ENCODE measurements at places on chromosomes 3 and 15. TPM values are rescaled to one million over a fixed set of nuclear protein-coding genes. Genes with fewer than 3 reads are reported as not detected.

- no peak for DNase-seq
Measured at GRCh38 chr3:151563305-151563704, 102.4 kb upstream of the IGSF10 start.

GRCh38 chr3:65678516-65678915 lies 360.2 kb downstream of the MAGI1 start:
- no peak for DNase-seq

DNA sequence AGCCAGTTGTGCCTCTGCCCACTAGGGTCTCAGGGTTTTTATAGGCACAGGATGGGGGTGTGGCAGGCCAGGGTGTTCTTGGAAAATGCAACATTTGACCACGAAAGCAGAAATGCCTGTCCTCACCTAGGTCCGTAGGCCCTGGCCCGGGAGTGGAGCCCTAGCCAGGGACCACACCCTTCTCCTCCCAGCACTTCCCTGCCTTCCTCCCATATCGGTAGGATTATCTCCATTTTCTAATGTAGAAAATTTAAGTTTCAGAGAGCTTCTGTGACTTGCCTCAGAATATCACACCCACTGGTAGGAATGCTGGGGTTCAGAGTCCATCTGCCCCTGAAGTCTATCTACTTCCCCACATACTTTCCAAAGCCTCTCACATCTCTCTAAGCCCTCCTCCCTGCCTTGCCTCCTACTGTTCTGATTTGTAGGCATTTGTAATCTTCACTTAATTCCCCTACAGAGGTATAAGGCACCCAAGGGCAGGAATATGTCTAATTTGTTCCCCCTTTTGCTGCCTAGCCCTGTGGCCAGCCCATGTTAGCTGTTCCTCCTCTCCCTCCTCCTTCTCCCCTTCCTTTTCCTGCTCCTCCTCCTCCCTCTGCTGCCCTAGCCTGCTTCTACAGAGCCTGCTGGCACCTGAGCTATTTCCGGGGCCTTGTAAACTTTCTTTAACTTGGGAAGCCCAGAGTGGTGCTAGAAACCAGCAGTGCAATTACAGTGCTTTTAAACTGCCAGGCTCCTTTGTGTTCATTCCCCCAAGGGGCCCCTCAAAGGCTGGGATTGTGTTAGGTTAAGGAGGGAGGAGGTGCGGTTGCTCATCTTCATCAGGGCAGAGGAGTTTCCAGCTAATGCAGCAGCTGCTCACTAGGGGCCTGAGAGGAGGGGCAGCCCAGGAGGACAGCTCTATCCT lies 71.1 kb downstream of the MRPL46 start:
- DNase-seq = no peak

DNA sequence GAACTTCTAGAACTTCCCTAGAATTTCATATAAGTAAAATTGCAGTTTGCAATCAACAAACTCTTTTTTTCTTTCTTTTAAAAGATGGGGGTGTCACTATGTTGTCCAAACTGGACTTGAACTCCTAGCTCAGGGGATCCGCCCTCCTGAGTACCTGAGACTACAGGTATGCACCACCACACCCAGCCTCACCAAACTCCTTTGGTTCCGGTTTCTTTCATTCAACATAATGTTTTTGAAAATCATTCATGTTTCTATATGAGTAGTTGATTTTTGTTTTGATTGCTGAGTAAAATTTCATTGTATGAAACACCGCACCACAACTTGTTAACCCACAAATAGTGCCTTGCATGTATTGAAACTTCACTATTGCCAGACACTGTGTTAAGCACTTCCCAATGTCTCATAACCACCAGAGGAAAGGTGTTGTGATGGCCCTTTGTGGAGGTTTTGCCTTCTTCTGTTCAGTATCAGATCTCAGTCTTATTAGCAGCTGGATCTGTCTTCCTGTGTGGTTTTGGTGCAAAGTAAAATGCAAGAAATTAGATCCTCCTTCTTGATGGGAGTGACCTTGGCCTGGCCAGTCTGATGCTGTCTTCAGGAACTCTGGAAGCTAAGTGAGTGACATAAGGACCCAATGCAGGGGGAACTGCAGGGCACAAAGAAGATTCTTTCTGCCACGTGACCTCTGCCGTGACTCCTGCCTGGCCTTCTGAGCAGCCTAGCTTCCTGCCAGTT lies 78.8 kb upstream of the UBE2E1 start:
- DNase-seq = no peak

GRCh38 chr15:57698243-57698642 lies 8.3 kb upstream of the POLR2M start:
- no peak for DNase-seq

DNA sequence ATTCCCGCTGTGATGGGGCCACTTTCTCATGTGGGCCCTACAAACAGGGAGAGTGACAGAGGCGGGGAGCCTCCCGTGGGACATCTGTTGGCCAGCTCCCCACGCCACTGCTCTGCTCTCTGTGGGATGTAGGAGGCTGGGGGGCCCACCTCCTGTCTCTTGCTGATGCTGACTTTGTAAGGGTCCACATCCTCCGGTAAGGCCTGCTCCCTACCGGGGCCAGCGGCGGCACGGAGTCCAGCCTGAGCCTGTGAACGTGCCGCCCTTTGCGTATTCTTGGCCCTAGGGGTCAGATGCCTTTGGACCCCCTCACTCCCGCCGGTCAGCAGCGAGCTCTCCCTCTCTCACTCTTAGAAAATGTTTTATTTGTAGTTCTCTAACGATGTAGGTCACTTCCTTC lies 153.2 kb downstream of the LRRC28 start:
- no peak for DNase-seq

GRCh38 chr3:45056608-45057301 lies 30.7 kb downstream of the CLEC3B start:
- no peak for DNase-seq

DNA sequence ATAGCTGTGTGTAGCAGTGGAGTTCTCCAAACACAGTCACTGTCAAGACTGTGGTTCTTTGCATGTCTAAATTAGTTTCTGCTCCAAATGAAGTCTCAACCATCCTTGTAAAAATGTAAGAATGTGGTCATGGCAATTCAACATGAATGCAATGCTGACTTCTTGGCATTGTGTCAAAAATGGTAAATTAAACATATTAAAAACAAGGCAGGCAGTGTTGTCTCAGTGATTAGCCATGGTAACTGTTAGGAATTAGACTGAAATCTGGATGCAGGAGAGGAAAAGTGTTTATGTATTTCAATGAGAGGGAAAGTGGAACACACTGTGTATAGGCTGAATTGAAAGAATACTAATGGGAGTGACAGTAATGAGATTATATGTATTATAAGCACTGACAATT lies 597.2 kb downstream of the EDEM1 start:
- DNase-seq = no peak

DNA sequence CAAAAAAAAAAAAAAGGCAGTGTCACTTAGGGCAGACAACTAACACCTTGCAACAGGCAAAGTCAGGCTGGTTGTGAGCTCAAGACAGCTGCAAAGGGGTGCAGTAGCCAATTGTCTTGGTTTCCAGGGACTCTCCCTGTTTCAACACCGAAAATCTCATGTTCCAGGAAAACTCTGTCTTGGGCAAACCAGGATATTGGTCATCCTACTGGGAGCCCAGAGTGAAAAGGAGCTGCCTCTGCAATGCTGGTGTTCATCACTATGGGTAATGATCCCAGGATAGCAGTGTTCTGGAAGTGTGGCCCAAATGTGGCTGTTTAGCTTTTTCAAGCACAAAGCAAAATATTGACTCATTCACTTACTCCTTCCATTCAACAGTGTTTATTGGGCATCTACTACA lies 82.6 kb downstream of the ARHGAP31 start:
- DNase-seq = no peak

Gene SPTBN5
- 1.9 TPM for total RNA-seq

Gene CCR3
- total RNA-seq = 0.29 TPM

Gene ASB14
- not detected for total RNA-seq

Gene GOLGA6A
- total RNA-seq = not detected

Gene ACSBG1
- not detected for total RNA-seq

Gene CASR
- not detected for total RNA-seq

Gene SLC12A8
- 2.6 TPM for total RNA-seq

Gene ADAMTSL3
- 54.8 TPM for total RNA-seq
